ENCODE measurements at places on chromosomes 1 and 21.

- DNase-seq = no peak
These were observed 159.2 kb downstream of the HFM1 start for GRCh38 chr1:91245435-91245834.

DNA sequence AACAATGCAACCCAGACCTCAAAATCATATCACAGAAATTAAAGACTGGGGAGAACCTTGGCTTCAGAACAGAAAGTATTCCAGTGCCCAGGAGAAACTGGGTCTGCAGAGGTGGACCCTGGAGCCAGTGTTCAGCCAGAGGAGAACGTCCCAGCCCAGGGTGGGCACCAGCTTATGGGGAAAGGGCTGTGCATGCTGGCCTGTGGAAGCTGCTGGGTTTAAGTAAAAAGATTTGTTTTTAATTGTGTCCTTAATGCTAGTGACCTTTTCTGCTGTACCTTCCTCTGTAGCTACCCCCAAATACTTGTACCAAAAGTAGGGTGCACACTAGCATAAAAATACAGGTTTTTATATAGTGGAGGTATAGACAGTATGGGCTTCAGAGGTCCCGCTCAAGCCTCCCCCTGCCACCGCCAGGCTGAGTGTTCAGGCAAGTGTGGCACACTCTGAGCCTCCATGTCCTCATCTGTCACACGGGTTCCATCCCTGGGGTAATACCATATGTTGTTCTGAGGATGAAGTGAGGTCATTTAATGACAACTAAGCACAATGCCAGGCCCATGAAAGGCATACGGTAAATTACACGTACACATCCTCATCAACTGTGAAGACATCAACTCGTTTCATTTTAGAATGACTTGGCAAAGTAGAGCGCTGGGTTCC lies 47.0 kb downstream of the SLC37A1 start:
- DNase-seq = no peak

DNA sequence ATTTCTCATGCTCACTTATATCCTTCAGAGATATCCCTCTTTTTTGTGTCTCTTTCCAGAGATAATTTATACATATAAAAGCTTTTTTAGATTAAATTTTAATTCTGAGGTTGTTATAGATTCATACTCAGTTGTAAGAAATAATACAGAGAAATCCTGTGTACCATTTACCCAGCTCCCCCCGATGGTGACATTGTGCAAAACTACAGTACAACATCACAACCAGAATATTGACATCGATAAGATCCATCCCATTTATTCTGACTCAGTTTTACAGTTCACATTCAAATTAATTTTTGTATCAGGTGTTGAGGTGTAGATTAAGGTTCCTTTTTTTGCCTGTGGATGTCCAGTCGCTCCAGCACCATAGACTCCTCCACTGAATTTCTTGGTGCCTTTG lies 14.3 kb downstream of the DMRTB1 start:
- DNase-seq = no peak

GRCh38 chr1:172753964-172754363 lies 95.1 kb downstream of the FASLG start:
- no peak for DNase-seq

- no peak for DNase-seq
These were observed 14.7 kb upstream of the PTGFR start for GRCh38 chr1:78475888-78476610.

GRCh38 chr1:110728388-110729001 lies 53.8 kb upstream of the KCNA3 start:
- DNase-seq = no peak

DNA sequence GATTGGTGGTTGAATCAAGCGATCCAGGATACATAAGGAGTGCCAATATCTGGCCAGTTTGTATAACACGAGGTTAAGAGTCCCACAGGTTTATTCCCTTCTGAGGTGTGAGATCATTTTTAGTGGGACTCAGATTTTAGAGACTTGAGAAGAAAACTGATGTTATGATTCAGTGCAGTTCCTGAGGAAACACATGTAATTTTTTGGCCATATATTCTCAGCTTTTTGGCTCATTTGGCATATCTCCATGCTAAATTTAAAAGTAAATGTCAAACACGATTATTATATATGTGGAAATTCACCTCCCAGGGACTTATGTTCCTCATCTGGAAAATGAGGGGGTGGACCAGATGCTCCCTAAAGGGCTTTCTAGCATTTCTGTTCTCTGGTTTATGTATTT lies 39.2 kb upstream of the SERBP1 start:
- DNase-seq = no peak

- no peak for DNase-seq
These were observed 231.3 kb upstream of the USP25 start for GRCh38 chr21:15498455-15498854.

GRCh38 chr1:109482791-109483671 lies 674 bp upstream of the ATXN7L2 start:
- DNase-seq = no peak

DNA sequence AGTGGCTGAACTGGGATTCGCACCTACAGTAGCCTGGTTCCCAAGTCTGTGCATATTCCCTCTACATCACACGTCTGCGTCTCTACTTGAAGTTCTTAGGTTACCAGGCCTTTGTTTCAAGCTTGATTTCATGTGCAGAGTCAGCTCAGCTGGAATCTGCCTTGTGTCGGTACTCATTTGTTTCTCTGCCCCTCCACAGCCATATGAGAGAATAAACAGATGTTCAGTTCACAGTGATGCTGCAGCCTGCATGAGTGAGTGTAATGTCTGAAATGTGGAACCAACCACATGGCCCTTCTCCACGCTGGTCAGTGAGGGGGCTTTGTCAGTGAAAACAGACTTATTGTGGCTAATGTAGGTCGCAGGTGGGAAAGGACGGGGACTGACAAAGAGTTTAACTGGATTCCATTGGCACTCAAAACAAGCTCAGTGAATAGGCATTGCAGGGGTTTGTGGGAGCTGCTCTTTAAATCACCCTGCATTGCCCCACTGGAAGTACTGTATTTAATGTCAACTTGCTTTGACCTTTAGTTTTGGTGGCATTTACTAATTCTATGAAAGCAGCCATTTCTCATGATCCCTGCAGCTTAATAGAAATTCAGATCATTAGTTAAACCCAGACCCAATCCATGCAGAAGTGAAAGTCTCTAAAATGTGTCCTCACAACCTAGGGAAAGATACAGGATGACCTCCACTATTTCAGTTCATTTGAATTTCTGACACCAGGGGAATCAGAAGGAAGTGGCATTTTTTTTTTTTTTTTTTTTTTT lies 136.4 kb upstream of the FAM78B start:
- no peak for DNase-seq

DNA sequence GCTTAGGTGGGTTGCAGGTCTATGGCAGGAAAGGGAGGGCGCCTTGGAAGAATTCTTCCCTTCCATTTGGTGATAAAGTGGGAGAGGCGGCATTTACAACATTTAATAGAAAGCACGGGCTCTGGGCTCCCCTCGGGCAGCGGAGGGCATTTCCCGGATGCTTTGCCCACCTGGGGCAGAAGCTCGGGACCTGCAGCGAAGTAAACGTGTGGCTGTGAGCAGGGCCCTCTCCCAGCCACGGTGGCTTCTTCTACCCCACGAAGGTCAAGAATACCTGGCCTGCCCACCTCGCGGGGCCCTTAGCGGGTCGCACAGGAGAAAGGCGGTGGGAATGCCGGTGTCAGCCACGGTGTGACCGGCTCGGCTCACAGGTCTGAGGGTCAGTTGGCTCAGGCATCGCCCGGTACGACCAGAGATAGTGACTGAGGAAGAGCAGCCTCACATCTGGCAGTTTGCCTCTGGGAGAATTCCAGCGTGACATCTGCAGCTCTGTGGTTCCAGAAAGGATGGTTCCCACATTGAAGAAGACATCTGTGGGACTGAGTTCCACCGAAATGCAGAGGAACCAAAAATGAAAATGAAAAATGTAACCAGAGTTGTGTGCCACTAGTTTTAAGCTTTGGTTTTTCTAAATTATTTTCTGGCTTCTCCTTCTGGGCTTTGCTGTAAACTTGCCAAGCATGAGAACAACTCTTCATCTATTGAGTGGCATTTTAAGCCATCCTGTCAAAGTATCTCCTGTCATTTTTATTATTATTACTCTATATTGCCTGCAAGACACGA lies 720 bp upstream of the F3 start:
- DNase-seq = peak; percentile 77

- DNase-seq = no peak
These were observed 77.8 kb upstream of the CACHD1 start for GRCh38 chr1:64392109-64392508.

DNA sequence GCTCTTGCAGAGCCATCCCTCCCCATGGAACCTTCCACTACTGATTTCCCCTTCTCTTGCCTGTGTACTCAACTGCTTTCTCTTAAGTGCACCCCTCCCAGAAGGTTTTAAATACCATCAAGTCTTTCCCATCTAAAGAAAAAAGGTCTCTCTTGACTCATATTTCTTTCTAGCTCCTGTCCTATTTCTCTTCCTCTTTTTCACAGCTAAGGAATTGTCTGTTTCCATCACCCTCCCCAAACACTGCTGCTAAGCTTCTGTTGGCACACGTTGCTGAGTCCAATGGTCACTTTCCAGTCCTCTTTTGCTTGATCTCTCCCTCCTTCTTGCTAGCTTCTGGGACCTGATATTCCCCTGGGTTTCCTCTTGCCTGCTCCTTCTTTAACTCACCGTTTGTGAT lies 13.3 kb upstream of the GNL2 start:
- no peak for DNase-seq

GRCh38 chr1:207444514-207445217 lies 9.5 kb upstream of the CR2 start:
- no peak for DNase-seq

DNA sequence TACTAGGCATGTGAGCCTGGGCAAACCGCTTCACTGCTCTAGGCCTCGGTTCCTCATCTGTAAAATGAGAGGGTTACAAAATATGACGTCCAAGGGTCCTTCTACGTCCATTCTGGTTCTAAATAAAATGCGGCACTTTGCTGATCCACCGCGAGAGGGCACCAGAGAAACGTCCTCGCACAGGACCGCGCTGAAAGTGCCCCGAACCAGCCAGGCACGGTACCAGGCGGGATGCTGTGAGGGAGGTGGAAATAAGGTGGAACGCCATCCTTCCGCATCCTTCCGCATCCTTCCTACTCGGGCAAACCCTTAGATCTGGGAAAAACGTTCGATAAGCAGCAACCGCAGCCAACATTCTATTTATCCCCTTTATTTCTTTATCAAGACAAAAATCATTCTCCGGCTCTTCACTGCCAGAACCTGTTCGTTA lies 60.3 kb upstream of the KRTAP19-8 start:
- DNase-seq = peak; percentile 59

DNA sequence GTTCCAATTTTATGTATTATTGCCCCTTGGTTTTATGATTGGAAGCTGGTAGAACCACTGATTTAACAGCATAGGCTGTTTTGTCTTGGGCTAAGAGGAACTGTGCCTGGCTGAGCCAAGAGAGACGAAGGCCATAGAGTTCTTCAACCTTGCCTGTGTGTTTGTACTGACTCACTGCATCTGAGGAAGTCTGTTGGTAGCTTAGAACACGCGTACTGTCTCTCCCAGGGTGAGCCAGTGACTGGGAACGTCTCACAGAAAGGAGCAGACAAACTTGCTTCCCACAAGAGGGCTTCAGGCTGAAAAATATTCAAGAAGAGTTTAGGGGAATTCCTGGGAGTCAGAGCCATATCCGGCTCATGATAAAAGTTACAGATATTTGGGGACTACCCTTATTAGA lies 14.9 kb downstream of the TMEM51 start:
- DNase-seq = peak; percentile 46

DNA sequence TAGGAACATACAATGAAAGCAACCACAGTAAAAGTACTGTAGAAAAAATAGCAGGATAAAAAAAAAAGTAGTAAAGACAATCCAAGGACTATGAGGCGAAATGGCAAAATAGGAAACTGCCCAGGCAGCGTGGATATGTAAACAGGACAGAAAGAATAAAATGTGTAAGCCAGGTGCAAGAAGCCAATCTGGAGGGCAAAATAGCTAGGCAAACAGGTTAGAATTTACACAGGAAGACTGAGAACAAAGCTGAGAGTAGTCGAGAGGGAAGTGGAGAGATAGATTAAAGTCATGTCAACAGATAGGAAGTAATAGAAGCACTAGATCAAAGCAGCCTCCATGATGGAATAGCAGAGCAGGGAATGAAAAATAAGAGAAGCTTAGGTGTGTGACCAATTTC lies 124.2 kb upstream of the B3GALT2 start:
- DNase-seq = no peak

DNA sequence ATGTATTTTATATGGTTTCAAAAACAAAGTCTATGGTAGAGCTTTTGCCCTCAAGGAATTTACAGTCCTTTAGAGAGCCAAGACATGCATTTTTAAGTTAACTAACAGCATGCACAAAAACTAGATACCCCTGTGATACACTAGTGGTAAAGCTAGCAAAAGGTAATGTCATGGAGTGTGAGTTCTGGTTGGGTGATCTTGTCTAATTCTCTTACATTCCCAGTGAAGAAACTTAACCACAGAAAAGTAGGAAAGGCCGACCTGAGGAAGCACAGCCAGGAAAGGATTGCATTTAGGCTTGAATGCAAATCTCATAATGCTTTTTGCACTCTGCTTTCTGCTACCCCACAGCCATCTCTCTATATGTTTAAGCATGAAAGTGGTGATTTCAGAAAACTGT lies 202.2 kb downstream of the ROR1 start:
- DNase-seq = no peak

GRCh38 chr1:79819140-79819539 lies 812.6 kb upstream of the ADGRL4 start:
- no peak for DNase-seq

DNA sequence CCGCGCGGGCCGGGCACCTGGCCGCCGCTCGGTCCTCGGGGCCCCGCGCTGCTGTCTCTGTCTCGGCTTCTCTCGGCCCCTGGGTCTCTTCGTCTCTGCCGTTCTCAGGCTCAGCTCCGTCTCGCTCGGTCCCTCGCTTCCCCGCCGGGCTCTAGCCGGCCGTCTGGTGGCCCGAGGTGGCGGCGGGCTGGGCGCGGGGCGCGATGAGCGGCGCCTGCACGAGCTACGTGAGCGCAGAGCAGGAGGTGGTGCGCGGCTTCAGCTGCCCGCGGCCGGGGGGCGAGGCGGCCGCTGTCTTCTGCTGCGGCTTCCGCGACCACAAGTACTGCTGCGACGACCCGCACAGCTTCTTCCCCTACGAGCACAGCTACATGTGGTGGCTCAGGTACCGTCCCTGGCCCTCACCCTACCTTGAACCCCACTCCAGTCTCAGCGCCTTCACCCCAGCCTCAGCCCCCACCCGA lies 355 bp downstream of the SHISAL2A start:
- DNase-seq = no peak

- no peak for DNase-seq
These were observed 77.7 kb downstream of the UROD start for GRCh38 chr1:45089711-45090110.

DNA sequence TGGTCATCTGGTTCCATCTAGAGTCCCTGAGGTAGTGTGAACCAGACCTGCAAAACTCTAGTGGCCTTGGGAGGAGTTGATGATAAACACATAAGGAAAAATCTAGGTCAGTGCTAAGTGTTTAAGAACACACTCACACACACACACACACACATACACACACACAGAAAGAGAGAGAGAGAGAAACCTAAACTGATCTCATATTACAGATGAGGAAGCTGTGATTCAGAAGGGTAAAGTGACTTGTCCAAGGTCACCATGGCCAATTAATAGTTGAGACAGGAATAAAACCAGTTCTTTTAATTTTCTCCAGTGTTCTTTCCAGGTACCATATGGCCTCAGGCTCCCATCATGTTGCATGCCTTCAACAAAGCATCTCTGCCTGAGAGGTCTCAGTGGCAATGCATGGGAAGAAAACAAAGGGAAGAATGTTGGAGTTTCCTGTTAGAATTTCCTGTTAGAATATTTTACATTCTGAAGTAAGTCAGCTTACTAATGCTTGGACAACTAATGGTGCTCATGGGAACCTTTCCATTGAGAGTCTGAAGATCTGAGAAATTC lies 77.3 kb upstream of the TSPAN2 start:
- DNase-seq = peak; percentile 90

- no peak for DNase-seq
These were observed 63.5 kb upstream of the DMRTB1 start for GRCh38 chr1:53395671-53396215.

Measured in fibroblast of skin of scalp (primary cell).